Aorta (tissue), 5 donors: ENCODE measurements at places on chromosomes 1 and 21.
A peak's percentile ranks its signal among the peaks of the same experiment; 100 is the strongest.

GRCh38 chr1:955474-955873, 3.6 kb downstream of the NOC2L start:
- H3K27me3 ChIP-seq, result no peaks in the 10 kb centered on the region
- no peak for DNase-seq
- H3K27ac ChIP-seq, result no peak overlapping the region
- H3K4me1 ChIP-seq, result no peaks in the 10 kb centered on the region

GRCh38 chr1:224564454-224565084, 51.5 kb upstream of the CNIH3 start:
- no peak for DNase-seq
- no peak overlapping the region for H3K27ac ChIP-seq
- H3K36me3 ChIP-seq, result no peaks in the 10 kb centered on the region
- H3K4me1 ChIP-seq, result no peaks in the 10 kb centered on the region
- no peaks in the 10 kb centered on the region for H3K27me3 ChIP-seq
- no peak overlapping the region for H3K4me3 ChIP-seq

DNA sequence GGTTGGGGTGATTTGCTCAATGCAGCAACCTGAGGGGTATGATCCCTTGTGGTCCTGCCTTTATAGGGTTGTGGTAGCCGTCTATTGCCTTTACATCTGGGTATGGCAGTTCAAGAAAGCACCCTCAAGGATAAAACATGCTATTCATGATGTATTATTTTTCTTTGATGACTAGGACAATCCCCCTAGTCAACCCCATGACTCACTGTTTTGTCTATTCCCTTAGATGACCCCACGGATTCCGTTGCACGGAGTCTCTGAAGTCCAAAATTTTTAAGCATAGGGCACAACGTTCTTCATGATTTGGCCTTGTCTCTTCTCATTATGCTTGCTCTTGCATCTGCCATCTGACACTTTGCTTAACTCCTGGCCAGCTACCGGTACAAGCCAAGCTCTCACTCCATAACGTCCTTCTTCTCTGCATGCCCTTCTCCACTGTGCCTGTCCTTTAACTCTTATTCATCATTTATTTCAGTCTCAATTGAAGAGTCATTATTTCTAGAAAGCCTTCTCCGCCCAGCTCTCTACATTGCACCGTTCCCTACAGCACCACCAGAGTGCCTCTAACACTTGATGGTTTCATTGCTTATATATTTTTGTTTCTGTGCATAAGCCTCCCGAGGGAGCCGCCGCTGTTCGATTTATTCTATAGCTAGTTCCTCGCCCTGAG, 838 bp upstream of the DISP1 start:
- no peak for DNase-seq
- peaks cover 12% of the 10 kb centered on the region for H3K4me1 ChIP-seq
- no peaks in the 10 kb centered on the region for H3K27me3 ChIP-seq

DNA sequence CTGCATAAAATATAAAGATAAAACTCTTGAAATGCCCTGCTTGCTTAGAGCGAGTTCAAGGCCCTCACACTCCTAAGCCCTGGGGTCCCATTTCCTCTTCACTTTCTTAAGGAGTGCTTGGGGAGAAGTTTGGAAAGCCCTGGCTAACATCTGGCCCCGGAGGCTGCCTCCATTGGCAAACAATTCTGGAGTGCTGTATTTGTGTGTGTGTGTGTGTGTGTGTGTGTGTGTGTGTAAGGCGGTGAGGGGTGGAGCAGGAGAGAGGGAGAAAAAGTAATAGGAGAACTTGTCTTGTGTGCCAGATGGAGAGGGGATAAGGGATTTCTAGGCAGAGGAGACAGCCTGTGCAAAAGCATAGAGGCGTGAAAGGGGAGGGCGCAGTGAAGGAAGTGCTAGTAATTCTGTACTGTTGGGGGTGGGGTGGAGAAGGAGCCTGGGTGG, 578 bp upstream of the TRIM62 start:
- H3K27me3 ChIP-seq, result no peaks in the 10 kb centered on the region
- no peak overlapping the region for H3K27ac ChIP-seq
- H3K4me1 ChIP-seq, result peaks cover 4% of the 10 kb centered on the region
- peak overlapping the region; percentile 6 for H3K4me3 ChIP-seq

DNA sequence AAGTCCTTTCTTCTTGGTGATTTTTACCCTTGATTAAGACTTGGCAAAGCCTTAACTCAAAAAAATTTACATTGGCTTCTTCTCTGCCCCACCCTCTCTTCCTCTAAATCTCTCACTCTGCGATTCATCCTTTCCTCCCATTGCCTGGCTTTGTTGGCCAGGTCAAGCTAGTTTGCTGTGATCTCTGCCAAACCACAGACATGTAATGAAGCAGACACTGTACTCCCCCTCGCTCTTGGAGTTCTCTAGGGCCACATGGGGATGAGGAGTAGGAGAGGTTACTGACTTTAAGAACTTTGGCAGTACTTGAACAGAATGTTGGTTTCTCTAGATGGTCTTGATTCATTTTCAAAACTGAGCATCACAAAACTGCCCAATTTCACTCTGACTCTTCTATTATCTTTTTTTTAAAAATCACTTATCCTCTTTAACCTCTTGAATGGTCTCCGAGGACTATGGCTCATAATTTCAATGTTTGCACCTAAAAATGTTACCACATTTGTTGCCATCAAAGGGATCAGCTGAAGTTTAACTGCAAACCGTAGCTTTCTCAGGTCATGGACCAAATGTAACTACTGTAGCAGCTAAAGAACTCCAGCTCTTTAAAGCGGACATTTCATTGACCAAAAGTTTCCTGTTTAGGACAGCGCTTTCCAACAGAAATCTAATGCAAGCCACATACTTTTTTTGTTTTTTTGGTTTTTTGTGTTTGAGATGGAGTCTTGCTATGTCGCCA, 62.7 kb upstream of the IPO9 start:
- H3K4me1 ChIP-seq, result peaks cover 31% of the 10 kb centered on the region
- H3K36me3 ChIP-seq, result no peaks in the 10 kb centered on the region
- DNase-seq, result no peak
- peak overlapping the region; percentile 68 for H3K27ac ChIP-seq

- H3K4me3 ChIP-seq, result no peak overlapping the region
- no peak for DNase-seq
- H3K4me1 ChIP-seq, result no peaks in the 10 kb centered on the region
- H3K27ac ChIP-seq, result no peak overlapping the region
- H3K27me3 ChIP-seq, result no peaks in the 10 kb centered on the region
Observed at GRCh38 chr1:214461305-214461704, 90.1 kb downstream of the PTPN14 start.

DNA sequence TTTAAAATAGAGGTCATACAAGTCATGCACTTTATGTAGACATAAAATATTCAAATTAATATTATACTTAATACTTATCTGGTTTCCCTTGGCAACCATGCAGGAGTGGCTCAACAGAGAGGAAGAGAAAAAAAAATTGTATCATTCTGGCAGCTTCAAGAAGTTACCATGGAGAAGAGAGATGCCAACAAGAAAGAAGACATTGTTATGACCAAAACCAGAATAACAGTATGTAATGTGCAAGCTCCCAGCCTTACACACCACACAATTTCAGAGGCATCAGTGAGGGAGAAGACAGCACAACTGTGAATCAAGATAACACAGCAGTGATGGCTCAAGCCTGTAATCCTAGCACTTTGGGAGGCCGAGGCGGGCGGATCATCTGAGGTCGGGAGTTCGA, 49.1 kb upstream of the RCOR3 start:
- no peaks in the 10 kb centered on the region for H3K36me3 ChIP-seq
- no peaks in the 10 kb centered on the region for H3K27me3 ChIP-seq

- no peaks in the 10 kb centered on the region for H3K36me3 ChIP-seq
- H3K4me1 ChIP-seq, result no peaks in the 10 kb centered on the region
- DNase-seq, result no peak
- H3K4me3 ChIP-seq, result no peak overlapping the region
- no peak overlapping the region for H3K27ac ChIP-seq
- no peaks in the 10 kb centered on the region for H3K27me3 ChIP-seq
Observed at GRCh38 chr1:220032911-220033310, 13.4 kb downstream of the EPRS1 start.

- H3K27ac ChIP-seq, result no peak overlapping the region
- H3K36me3 ChIP-seq, result no peaks in the 10 kb centered on the region
- no peaks in the 10 kb centered on the region for H3K27me3 ChIP-seq
- H3K4me3 ChIP-seq, result no peak overlapping the region
Observed at GRCh38 chr1:208475951-208476845, 232.0 kb upstream of the PLXNA2 start.

DNA sequence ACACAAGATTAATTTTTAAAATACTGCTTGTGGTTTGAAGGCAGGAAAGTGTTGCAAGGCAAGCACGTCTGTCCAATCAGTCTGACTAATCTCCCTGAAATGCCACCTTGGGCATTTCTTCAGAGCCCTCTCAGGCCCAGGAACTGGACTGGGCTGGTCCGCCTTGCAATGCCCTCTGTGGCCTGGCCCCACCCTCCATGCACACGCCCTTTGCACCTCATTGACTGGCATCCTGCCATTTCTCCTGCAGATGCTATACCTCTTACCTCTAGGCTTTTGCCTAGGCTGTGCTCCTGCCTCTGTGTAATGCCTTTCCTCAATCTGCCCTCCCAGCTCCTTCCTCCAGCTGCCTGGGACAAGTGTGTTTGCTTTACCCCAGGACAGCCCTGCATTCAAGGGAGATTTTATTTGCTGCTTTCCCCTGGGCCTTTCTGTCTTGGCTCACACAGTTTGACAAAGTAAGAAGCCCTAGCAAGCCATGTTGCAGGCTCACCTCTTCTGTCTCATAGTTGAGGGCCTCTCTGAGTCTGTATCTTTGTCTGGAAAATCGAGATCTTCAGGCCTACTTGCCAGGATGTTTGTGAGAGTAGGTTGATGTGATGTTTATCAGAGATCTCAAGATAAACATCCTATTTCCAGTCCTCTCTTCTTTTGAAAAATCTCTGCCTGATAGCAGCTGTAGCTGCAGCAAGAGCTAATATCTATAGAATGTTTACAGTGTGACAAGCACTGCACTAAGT, 149.2 kb upstream of the JUN start:
- H3K4me3 ChIP-seq, result no peak overlapping the region
- H3K4me1 ChIP-seq, result no peaks in the 10 kb centered on the region
- H3K27me3 ChIP-seq, result no peaks in the 10 kb centered on the region
- DNase-seq, result no peak

DNA sequence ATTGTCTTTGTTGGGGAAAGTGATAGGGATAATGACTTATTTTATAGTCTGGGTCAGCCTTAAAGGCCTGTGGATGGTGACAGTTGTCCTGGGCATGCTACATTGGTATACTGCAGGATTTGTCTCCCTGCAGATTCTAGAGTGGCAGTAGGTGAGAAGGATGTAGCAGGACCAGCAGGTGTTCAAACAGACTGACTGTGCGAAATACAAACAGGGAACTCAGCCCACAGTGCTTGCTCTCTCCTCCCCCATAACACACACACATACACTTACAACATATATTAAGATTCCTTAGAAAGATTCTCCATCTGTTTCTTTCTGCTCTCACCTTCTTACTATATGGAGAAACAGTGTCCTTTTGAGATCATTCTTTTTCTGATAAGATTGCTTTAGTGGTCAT, 6.9 kb downstream of the PDE4B start:
- no peaks in the 10 kb centered on the region for H3K36me3 ChIP-seq
- no peaks in the 10 kb centered on the region for H3K27me3 ChIP-seq
- H3K4me1 ChIP-seq, result no peaks in the 10 kb centered on the region
- no peak overlapping the region for H3K27ac ChIP-seq

DNA sequence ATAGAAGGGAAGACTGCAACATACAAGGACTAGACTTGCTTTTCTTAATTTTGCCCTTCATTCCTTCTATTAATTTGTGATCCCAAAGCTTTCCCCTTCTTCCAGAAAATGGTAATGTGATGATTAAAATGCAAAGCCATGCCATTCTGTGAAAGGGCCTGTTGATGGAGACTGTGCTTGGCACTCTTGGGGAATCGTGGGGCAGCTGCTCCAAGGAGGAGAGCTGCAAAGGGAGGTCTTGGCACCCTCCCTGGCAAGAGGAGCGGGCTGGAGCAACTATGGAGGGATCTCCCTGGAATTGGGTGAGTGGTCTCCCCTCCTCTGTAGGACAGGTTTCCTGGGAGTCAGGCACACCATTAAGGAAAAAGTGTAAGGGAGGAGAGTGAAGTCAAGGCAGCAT, 16.6 kb downstream of the CACNA1S start:
- H3K4me3 ChIP-seq, result no peak overlapping the region
- no peaks in the 10 kb centered on the region for H3K4me1 ChIP-seq
- DNase-seq, result no peak
- H3K36me3 ChIP-seq, result no peaks in the 10 kb centered on the region

GRCh38 chr1:60759291-60759690, 323.1 kb upstream of the NFIA start:
- no peaks in the 10 kb centered on the region for H3K27me3 ChIP-seq
- DNase-seq, result peak; percentile 53
- H3K4me3 ChIP-seq, result no peak overlapping the region
